ENCODE measurements at places on chromosomes 16 and 17.
A peak's percentile ranks its signal among the peaks of the same experiment; 100 is the strongest.

DNA sequence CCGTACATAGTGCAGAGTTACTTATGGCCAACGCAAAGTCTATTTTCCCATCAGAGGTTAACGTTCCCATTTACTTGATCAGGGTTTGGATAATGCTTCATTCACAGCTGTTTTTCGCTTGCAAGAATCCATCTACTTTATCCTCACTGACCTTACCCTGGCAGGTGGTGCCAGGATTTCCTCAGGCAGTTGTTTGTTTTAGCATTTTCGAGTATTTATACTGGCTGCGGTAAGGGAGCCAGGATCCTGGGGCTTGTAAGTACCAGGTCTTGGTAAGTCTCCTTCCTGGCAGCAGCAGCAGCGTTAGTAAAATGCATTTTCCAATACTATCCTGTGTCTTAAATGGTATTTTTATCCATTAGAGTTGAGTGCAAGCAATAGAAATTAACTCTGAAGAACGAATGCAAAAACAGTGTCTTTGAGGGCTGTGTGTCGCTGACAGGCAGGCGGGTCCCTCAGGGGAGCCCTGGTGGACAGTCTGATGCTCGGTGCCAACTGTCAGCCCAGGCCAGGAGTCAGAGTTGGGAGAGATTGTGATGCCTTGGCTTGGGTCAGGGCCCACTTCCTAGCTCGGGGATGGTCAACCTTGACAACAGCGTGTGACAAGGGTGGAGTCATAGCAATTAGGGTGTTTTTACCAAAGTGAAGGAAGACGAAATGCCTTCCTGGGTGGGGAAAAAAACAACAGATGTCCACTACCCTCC is 92.4 kb upstream of the HSBP1 start:
- no peak for DNase-seq

GRCh38 chr16:75483222-75483621 is 12.0 kb downstream of the CHST6 start:
- no peak for DNase-seq

DNA sequence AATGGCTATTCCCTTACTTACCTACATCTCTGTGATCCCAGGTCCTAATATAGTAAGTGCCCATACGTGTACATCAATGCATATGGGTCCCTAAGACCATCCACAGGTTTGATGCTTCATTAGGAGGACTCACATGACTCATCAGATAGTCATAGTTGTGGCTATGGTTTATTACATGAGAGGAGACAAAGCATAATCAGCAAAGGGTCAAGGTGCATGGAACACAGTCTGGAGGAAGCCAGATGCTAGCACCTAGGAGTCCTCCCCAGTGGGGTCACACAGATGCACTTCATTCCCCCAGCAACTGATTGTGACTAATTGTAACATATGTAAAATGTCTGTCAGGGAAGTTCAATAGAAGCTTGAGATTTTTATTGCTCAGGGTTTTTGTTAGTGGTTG is 42.8 kb downstream of the PHKB start:
- DNase-seq = no peak

GRCh38 chr17:46964315-46965265 is 14.5 kb downstream of the RPRML start:
- no peak for DNase-seq

GRCh38 chr17:80270836-80271235 is 10.2 kb downstream of the RNF213 start:
- no peak for DNase-seq

- no peak for DNase-seq
Measured at GRCh38 chr16:19968891-19969683, 84.4 kb upstream of the GPRC5B start.

GRCh38 chr16:14181371-14182050 is 110.4 kb downstream of the MRTFB start:
- DNase-seq = no peak

DNA sequence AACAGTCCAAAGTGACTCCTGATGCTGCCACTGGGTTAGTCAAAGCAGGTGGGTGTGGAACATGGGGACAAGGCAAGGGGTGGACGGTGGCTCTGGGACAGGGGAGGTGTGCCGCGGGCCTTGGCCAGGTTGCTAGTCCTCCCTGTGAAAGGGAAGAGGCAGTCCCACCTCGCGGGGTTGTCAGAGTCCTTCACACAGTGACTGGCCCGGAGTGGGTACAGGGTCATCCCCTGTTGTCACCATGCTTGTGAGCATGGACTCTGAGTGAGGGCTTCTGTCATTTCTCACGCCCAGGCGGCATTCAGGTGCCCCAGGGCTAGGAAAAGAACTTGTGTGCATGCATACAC is 3.1 kb upstream of the ZNF469 start:
- no peak for DNase-seq

DNA sequence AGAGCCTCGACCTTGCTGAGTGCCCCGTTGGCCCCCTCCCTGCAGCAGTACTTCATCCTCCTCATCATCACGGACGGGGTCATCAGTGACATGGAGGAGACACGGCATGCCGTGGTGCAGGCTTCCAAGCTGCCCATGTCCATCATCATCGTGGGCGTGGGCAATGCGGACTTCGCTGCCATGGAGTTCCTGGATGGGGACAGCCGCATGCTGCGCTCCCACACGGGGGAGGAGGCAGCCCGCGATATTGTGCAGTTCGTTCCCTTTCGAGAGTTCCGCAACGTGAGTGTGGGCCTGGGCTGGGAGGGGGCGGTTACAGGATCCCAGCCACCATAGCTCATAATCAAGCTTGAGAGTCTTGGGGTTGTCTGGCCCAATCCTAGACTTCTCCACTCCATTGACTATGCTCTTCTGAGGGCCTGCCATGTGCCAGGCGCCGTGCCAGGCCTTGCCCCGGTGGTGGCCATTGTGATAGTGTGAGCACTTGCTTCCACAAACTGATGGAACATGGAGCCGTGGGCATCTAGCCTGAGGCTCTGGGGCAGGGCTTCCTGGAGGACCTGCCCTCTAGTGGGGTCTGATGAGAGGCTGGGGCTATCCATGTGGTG is 39.7 kb downstream of the PSME3IP1 start:
- no peak for DNase-seq

DNA sequence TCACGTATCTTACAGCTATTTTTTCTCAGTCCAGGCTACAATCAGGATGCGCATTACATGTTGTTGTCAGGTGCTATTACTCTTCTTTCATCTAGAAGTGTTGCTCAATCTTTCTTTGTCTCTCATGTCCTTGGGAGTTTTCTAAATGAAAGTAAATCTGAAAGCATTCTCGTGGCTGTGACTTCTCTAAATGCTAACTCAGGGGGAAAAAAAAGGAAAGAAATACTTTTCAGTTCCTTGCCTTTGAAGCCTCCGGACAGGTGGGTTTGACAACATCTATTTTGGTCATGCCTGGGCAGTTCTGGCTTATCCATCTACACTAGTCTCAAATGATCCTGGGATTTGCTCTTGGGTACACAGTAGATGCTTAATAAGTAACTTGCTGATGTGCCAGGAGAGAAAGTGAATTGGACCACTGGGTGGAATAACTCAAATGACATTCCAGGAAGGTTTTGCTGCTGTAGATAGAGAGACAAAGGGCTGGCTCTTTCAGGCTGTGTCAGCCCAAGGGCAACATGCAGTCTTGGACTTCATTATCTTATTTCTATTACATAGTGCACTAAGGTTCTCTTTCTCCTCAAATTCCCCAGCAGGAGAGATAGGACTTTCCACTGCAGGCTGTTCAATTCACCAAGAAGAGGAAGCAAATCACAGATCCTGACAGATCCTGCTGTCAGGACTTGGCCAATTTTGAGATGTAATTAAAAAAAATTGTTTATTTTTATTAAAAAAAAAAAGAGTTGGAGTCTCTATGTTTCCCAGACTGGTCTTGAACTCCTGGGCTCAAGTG is 63.6 kb upstream of the NFAT5 start:
- DNase-seq = no peak

DNA sequence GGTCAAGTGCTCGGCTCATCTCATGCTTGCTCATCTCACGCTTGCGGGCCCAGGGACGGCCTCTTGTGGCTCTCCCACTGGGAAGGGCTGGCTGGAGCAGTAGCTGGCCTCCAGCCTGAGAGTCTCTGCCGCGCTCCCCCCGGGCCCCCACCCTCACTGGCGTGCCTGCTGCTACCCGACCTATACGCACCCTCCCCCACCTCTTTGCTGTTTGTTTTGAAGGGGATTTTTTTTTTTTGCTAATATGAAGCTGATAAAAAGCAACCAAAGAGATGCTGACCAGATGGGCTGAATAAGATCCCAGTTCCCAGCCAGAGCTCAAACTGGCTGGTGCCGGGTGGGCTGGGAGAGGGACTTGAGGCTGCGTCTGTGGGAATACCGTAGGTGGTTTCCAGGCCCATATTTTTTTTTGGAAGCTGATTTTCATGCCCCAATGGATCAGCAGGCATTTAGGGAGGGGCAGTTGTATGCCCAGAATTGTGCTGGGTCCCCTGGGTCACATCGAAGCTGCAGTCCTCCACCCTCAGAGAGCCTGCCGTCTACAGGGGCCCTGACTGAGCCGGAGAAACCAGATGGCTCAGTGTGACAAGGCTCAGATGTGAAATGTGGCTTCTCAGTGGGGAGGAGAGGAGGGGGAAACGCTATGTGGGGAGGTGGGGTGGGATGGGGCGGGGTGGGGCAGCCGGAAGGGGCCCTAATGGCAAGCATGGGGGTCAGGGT is 115.0 kb downstream of the RAP1GAP2 start:
- no peak for DNase-seq

DNA sequence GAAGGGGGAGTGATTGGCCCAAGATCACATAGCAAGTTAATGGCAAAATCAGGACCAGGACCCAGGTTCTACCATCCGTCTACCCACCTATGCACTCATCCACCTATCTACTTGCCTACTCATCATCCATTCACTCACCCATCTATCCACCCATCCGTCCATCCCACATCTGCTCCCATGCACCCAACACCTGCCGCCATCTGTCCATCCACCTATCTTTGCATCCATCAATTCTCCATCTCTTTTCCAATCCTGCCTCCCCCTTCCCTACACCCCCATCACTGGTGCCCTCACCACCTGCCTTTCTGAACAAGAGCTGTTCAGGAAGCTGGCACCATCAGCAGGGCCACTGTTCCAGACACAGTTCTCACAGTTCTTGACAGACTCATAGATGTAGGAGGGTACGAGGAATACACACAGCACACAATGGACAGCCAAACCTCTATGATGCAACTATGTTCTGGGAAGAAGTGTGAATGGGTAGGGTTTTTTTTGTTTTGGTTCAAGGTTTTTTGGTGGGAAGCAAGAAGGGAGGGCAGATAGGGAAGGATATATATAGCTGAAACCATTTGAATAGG is 4.5 kb downstream of the SAMD14 start:
- DNase-seq = no peak

GRCh38 chr16:55101026-55101425 is 170.4 kb downstream of the IRX5 start:
- DNase-seq = no peak

GRCh38 chr16:47004652-47005051 is 31.2 kb upstream of the DNAJA2 start:
- no peak for DNase-seq

DNA sequence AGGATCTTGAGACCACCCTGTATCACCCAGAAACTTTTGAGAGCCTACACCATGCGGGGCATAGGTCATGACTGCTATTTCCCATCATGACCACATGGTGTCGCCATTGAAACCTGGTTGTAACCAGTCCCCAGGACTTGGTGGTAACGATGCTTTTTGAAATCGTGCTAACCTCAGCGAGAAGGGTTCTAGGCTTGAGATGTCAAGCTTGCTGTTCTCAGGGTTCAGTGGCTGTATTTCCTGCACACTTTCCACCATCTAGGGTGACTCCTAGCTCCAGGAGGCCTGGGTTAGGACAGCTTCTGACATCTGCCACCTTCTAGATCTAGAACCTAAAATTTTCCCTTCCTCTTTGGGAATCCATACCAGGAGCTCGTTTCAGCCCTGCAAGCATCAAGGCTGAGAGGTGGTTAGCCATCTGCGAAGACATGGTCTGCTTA is 13.0 kb upstream of the SPNS3 start:
- peak; percentile 36 for DNase-seq

DNA sequence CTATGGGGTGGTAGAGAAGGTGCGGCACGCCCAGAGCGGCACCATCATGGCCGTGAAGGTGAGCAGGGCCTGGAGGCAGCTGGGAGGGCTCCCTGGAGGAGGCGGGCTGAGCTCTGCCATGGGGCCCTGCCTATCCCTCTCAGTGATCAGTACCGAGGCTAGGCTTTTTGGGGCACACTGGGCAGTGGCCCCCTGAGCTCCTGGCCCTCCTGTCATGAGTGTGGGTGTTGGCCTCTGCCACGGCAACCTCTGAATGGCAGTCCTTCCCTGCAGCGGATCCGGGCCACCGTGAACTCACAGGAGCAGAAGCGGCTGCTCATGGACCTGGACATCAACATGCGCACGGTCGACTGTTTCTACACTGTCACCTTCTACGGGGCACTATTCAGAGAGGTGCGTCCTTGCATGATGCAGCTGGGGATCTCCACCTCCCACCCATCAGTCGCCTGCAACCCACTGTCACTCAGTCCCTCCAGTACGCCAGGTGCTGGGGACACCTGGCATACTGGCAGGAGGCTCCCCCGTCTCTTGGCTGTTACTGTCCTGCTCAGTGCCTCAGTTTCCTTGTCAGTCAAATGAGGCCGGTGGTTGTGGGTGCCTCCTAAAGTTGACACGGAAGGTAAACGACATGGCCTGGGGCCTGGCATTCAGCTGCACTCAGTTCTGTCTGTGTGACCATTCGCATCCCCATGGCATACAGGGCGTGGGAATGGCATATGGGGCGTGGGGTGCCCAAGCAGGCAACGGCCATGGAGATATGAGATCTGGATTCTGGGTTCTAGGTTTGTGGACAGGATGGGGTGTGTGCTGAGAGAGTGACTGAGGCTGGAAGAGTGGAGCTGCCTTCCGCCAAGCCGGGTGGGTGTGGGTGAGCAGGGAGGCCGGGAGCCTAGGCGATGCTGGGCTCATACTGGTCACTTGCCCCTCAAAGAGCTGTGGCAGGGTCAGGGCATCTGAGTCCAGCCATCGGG is 16.4 kb downstream of the MAP2K3 start:
- DNase-seq = no peak

GRCh38 chr17:74125156-74125555 is 78.3 kb upstream of the RPL38 start:
- no peak for DNase-seq

GRCh38 chr16:51757124-51757470 is 606.0 kb upstream of the SALL1 start:
- DNase-seq = no peak

GRCh38 chr16:82396509-82396908 is 226.5 kb upstream of the MPHOSPH6 start:
- DNase-seq = no peak

DNA sequence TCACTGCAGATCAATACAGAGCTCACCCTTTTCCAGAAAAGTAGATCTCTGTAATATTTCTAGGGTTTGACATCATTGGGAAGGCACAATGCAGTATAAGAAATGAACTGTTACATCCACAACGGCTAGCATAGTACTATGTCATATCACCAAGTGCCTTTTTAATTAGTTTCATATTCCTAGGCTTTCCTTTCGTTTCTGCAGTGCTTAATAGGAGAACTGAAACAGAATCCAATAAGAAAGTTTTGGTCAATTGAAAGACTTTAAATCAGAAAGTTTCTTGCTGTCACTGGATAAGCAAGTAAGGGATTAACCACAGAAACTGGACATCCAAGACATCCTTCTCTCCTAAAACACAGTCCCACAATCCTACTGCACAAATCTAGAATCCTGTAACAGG is 3.5 kb upstream of the RNF43 start:
- no peak for DNase-seq

Data from stimulated activated CD4-positive, alpha-beta T cell treated with anti-CD3 and anti-CD28 coated beads, Interleukin-15, amount 100 ng/mL, for 1 hour (primary cell).